ENCODE measurements at places on chromosomes 5 and 9. TPM values are rescaled to one million over a fixed set of nuclear protein-coding genes. Genes with fewer than 3 reads are reported as not detected.

Gene CDC20B
- not detected for total RNA-seq

- DNase-seq, result no peak
Measured at GRCh38 chr5:108003178-108003577, 332.4 kb upstream of the EFNA5 start.

GRCh38 chr9:4090491-4090890 is 209.4 kb downstream of the GLIS3 start:
- DNase-seq, result no peak

GRCh38 chr5:10567121-10567591 is 3.3 kb downstream of the ANKRD33B start:
- no peak for DNase-seq

DNA sequence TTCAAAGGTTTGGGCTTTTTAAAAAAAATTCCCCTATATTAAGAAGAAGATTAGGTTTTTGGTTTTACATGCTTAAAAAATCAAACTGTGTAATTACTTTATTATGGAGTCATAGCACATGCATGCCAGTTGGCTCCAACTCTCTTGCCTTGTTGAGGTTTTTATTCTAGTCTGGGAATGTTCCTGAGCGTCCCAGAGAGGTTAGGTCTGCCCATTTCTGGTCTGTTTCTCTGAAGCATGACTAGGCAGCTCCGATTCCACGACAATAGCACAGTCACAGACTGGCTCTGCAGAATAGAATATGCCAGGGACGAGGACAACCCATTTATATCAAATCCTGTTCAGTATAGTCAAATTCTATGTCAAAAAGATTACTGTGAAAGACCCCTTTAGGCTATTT is 217.0 kb downstream of the PCSK5 start:
- DNase-seq, result no peak

DNA sequence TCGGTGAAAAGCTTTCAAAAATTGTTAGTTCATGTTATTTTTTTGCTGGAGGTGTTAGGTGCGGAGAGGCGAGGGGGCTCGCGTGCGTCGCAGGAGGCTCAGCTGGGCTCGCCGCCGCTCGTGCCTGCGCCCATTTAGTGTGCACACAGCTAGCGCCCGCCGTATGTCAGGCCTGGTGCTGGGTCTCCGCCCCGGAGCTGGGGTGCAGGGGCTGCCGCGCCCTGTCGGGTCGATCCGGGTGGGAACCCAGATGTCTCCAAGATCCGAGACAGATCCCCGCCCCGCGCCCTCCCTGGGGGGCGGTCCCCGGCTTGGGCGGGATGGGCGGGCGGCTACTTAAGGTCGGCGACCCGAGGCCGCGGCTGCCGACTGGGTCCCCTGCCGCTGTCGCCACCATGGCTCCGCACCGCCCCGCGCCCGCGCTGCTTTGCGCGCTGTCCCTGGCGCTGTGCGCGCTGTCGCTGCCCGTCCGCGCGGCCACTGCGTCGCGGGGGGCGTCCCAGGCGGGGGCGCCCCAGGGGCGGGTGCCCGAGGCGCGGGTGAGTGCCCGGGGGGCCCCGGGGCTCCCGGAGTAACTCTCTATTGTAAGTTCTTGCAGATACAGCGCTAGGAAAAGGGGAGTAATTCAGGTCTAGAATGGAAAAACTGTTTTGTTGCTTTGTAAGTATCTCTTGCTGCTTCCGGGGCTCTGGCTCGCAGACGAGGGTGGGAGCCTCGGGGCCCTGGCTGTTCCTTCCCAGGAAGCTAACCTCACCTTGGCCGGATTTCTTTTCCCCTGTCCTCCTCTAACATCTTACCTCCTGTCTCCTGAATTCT is 31.7 kb downstream of the GSN start:
- DNase-seq, result peak; percentile 23

DNA sequence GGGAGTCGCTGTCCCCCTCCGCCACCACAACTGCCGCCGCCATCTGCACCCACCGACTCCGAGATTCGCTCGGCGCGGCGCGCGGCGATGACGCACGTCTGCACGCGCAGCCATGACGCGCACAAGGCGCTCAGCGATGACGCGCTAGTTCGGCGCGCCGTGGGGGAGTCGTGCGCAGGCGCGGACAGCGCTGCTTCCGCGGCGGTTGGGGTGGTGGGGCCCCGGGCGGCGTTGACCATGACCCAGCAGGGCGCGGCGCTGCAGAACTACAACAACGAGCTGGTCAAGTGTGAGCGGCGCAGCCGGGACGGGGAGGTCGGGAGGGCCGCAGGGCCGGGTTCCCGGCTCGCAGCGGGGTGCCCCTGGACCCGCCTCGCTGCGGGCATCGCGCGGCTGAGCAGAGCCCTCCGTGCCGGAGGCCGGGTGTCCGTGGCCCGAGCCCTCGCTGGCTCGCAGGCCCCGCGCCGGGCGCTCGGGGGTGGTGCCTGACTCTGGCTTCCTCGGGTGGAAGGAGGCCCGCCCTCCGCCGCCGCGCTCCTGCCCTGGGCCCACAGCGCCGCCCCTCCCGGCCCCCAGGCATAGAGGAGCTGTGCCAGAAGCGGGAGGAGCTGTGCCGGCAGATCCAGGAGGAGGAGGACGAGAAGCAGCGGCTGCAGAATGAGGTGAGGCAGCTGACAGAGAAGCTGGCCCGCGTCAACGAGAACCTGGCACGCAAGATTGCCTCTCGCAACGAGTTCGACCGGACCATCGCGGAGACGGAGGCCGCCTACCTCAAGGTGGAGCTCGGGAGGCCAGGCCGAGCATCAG is at the start of the genes ANAPC2 and SSNA1:
ANAPC2 (minus strand) TSS at position 71 of the 807 bp plus-strand sequence; CDS start at position 43, 28 bp downstream.
SSNA1 (plus strand) TSS at position 187 of the 807 bp plus-strand sequence; CDS start at position 238, 51 bp downstream.
- DNase-seq, result peak; percentile 92

- no peak for DNase-seq
Measured at GRCh38 chr5:140303966-140304365, 1.1 kb upstream of the PFDN1 start.

Gene BSPRY
- 6.4 TPM for total RNA-seq

- DNase-seq, result peak; percentile 12
Measured at GRCh38 chr9:133979273-133979920, 12.7 kb downstream of the VAV2 start.

DNA sequence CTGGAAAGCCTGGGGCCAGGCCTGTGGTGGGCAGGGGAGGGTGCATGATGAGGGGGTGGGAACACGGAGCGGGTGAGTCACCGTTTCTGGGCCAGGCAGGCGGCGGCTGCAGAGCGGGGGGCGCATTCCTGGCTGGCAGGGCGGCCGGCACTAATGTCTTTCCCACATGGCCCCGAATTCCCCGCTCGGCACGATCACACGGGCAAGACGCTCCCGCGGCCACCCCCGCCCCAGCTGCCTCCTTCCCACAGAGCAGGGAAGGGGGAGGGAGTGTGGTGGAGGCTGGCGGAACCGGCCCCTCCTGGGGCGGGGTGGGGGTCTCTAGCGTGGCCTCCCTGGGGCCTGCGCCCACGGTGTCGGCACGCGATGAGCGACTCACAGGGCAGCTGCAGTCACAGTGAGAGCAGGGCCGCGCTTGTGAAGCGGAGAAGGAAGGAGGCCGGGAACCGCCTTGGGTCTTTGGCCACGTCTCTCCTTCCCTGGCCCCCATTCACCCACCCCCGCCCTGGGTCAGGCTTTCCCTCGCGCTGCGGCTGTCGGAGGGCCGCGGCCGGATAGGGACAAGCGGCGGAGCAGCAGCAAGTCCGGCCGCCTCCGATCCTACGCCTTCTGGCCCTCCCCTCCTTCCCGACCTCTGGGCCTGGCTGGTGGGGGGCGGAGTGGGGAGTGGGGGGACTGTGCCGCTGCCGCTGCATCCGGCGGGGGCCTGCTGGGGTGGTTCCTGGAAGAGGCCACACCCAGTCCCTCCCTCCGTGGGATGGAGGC is 48.9 kb downstream of the CXXC5 start:
- peak; percentile 77 for DNase-seq

Gene ORM2
- 1.6 TPM for total RNA-seq

Gene ADGRV1
- total RNA-seq, result 74.5 TPM

Gene CRHBP
- total RNA-seq, result not detected

DNA sequence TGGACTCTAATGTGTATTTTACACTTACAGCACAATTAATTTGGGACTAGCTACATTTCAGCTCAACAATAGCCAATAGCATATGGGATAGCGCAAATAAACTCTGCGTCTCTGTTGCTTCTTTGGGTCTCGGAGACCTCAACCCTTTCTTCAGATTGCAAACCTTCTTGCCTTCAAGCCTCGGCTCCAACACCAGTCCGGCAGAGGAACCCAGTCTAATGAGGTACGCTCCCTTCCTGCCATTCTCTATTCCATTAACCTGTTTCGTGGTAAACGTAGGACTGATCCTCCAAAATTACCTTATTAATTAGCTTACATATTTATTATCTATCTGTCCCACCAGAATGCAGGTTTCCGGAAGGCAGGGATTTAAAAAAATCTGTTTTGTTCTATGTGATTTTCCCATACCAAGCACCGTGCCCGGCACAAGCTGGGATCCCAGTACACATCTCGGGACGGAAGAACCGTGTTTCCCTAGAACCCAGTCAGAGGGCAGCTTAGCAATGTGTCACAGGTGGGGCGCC is 525 bp upstream of the DAPK1 start:
- DNase-seq, result no peak

- DNase-seq, result no peak
Measured at GRCh38 chr9:133286523-133286922, 11.5 kb upstream of the ABO start.

DNA sequence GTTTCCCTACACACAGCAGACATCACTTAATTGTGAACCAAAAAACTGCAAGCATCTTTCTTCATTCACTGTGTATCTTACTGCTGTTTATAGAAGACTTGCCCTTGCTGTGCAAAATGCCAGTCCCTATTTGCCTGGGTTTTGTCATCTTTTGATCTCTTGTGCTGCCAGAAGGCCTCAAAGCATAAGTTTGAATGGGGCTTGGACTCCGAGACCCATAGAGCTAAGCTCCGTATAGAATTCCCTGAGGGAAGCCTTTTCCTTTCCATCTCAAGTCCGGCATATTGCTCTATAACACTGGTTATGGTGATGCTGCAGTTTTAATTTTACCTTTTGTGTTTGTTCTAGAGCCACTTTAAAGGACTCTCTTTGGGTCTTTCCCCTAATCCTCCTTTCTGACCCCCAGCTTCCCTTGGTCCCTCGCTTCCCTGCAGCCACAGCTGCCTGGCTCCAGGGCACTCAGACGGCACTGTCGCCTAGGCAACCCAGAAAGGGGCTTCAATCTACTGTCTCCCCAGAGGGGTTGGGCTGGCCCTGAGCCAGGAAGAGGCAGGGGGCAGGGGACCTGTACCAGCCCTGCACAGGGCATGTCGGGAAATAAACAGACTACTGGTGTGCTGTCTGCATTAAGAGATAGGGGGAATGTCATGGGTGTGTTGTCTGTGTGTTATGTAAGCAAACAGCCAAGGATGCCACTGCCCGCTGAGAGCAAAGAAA is 73.4 kb upstream of the MELK start:
- peak; percentile 33 for DNase-seq

Gene FAXDC2
- 5.5 TPM for total RNA-seq

DNA sequence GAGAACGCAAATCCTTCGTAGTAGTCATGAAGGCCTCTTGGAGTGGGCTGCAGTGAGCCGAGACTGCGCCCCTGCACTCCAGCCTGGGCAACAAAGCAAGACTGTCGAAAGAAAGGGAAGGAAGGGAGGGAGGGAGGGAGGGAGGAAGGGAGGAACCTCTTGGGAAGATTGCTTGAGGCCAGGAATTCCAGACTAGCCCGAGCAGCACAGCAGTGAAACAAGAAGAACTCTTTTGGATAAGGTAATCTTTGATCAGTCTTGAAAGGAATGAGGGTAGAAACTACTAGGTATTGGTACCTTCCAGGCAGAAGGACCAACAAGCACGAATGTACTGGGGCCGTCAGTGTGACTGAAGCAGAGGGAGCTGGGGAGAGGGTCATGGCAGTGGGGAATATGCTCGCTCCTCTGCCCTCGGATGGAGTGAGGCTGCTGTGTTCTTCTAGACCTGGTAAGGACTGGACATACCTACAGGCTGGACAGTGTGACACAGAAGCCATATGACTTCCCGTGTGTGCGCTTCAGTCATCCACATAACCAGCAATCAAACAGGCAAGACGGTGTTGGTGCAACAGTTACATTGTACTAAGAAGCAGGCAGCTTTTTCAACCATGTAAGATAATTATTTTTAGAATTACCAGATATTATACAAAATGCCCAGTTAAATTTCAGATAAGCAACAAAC is 45.2 kb downstream of the P4HA2 start:
- no peak for DNase-seq

GRCh38 chr5:169048181-169049125 is 252.5 kb downstream of the SLIT3 start:
- no peak for DNase-seq

Gene ANKRD31
- 0.09 TPM for total RNA-seq

DNA sequence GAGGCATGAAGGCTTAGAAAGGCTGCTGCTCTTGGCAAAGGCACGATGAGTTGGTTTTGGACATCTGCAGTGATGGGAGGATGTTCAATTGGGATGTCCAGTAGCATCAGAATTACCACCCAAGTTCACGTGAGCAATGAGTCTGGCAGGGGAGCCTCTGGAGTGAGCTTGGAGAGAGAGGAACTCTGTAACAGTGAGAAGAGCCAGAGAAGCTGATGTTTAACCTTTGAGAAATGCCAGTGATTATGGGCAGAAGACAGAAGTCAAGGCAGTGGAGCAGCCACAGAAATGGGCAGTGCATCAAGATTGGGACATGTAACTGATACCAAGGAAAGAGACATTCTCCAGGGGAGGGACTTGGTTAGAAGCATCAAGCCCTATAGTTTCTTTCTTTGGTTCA is 39.8 kb downstream of the SEC61B start:
- DNase-seq, result no peak

Gene RASGRF2
- 17.6 TPM for total RNA-seq

- DNase-seq, result peak; percentile 87
Measured at GRCh38 chr9:112793213-112793810, 42.8 kb downstream of the SNX30 start.

DNA sequence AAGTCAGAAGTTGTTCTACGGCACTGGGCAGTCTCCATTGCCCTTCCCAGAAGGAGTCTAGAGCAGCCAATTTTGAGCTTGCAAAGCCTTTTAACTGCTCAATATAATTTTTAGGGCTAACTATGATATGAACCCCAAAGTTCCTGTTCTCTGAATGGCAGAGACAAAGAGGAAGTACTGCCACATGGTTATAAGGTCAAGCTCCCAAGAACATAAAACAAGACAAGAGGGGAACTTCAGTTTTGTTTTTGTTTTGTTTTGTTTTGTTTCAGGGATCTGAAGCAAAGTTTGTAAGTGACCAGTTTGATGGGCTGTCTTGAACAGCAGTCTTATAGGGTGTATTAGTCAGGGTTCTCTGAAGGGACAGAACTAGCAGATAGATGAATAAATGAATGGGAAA is 11.9 kb upstream of the SMC2 start:
- DNase-seq, result no peak

DNA sequence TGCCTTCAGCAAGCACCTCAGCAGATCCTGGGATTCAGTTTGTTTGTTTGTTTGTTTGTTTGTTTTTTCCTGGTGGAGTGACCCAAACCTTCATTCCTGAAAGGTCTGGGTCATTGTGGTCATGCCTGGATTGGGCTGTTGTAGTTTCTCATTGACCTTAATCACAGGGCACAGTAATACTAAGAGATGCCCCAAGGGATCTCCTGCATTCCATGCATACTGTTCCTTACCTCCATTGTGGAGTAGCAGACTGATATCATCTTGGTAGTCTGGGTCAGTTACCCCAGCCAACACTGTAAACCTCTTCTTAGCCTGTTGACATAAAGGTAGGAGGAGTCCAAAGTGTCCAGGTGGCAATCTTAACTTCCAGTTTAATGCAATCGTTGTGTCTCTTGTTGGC is 1466.7 kb upstream of the CDH9 start:
- no peak for DNase-seq

Data from WTC11 (cell line).